ENCODE measurements at places on chromosomes 7 and 10.

DNA sequence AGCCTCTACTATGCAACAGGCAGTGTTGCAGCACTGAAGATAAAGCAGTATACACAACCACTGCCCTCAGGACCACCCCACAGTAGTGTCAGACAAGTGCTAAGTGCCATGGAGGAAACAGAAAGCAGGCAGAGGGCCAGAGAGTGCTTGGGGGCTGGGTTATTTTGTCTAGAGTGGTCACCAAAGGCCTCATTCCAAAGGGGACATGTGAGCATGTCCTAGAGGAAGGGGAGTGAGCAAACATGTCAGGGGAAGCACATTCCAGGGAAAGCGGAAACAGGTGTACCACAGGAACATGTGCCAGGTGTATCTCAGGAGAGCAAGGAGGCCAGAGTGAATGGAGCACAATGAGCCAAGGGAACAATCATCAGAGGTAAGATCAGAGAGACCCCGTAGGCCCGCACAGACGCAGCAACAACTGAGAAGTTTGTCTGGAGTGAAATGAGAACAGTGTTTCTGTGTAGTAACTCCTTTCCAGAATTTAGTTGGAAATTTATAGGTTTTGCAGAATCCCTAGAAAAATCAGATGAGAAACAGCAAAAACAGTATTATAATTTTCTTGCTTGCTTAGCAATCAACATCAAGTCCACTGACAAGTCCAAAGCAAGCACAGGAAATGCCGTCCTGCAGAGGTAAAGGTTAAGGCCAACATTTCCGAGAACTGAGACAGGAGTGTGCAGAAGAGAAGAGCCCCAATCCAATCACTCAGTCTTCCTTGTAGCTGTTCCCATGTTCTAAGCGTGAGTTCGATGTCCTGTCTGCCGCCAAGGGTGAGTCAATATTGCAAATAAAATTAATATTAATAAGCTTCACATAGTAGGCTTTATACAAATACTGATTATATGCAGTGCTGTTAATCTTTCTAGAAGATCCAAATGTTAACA is 67.3 kb downstream of the SGMS1 start:
- DNase-seq = no peak

GRCh38 chr7:12926206-12926605 is 238.8 kb downstream of the ARL4A start:
- DNase-seq = no peak

DNA sequence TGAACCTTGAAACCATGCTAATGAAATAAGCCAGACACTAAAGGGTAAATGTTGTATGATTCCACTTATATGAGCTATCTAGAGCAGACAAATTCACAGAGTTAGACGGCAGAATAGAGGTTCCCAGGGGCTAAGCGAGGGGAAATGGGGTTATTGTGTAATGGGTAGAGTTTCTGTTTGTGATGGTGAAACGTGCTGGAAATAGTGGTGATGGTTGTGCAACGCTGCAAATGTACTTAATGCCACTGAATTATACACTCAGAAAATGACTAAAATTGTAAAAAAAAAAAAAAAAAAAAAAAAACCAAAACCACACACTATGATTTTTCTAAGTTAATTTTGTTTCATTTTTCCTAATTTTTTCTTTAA is 30.0 kb downstream of the SFXN4 start:
- no peak for DNase-seq

- DNase-seq = no peak
Measured at GRCh38 chr7:155208681-155209477, 88.8 kb upstream of the INSIG1 start.

DNA sequence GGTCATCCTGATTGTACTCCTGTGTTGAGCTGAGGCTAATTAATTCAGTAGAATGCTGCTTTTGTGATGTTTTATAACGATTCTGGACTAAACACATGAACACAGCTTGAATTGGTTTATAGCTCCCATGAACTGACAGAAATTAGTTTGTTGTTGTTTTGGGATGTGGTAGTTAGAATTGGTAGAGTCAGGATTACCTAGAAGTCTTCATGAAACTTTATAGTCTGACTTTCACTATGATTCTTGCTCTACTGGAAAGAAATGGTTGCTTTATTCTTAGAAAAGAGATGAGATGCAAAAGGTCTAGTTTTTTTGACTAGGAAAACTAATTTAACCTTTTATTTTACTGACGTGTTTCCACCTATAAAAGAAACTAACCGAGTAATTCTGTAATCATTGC is 23.4 kb upstream of the TRUB1 start:
- DNase-seq = no peak

DNA sequence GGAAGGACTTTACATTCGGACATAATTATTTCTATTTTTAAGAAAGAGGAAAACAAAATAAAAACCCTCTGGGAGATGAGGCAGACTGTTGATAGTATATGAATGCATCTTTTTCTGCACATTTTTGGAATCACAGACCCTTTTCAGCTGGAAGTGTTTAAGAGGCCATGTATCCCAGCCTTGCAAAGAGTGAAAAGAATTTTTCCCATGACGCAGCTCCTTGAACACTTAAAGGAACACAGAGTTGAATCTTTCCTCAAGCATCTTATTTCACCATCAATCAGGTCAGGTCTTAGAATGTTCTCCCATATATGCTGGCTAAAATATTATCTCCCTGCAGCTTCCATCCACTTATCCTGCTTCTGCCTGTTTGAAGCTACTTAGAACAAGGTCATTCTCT is 45.9 kb upstream of the PAPSS2 start:
- no peak for DNase-seq

DNA sequence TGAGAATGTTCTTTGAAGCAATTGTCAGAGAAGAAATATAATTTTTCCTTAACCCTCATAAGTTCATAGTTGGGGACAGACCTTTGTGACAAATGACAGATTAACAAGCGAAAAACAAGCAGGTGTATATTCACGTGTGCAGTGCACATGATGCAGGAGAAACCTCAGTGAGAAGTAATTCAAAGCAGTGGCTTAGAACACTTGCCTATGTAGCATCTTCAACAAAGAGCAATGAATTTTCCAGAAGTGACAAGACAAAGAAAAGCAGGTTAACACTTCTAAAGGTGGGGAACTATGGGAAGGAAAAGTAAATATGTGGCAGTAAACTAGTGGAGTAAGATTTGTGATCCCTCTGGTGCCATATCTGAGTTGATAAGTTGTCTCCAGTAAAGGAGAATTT is 65.8 kb downstream of the MCU start:
- DNase-seq = no peak

DNA sequence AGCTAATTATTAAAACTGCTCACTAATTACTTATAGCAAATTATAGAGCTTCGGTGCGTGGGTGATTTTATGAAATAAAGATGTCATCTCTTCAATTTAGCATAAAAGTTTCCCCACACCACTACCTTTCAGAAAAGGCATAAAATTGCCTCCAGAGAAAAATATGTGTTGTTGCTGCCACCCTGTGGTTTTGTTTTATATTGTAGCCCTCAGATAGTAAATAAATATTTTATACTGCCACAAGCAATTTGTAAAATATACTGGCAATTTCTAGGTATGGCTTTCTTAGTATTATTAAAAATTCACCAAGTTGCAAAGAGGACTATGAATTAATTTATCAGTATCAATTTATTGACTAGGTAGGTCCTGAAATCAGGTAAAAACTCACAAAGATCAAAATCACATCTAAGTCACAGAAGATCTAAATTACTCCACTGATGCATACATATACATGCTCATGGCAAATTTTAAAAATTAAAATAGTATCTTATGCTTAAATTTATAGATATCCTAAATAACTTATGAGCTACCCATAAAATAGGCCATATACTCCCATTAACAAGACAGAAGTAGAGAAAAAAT is 26.5 kb downstream of the ASNS start:
- no peak for DNase-seq

GRCh38 chr7:145978769-145979168 is 137.8 kb upstream of the CNTNAP2 start:
- no peak for DNase-seq

GRCh38 chr7:151736403-151736909 is 140.5 kb downstream of the PRKAG2 start:
- DNase-seq = no peak

GRCh38 chr10:88624840-88625239 is 38.3 kb downstream of the LIPJ start:
- no peak for DNase-seq

GRCh38 chr10:119006451-119007210 is 22.9 kb upstream of the NANOS1 start:
- no peak for DNase-seq

DNA sequence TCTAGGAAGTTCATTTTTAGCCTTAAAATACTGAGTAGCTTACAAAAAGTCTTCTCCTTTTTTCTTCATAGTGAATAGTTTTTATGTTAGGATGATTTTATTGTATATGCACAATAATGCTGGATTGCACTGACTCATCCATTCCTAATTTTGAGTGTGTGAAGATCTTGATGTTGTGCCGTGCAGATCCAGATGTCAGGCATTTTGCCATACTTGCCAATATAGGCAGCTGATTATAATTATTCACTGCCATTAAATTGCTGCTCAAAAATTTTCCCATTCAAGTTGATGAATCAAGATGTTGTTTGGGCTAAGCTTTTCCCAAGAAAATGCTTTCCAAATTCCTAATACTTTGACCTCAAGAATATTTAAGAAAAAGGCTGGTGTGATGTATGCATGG is 218.3 kb downstream of the AHR start:
- no peak for DNase-seq

GRCh38 chr10:131830446-131831130 is 70.2 kb upstream of the PPP2R2D start:
- DNase-seq = no peak

DNA sequence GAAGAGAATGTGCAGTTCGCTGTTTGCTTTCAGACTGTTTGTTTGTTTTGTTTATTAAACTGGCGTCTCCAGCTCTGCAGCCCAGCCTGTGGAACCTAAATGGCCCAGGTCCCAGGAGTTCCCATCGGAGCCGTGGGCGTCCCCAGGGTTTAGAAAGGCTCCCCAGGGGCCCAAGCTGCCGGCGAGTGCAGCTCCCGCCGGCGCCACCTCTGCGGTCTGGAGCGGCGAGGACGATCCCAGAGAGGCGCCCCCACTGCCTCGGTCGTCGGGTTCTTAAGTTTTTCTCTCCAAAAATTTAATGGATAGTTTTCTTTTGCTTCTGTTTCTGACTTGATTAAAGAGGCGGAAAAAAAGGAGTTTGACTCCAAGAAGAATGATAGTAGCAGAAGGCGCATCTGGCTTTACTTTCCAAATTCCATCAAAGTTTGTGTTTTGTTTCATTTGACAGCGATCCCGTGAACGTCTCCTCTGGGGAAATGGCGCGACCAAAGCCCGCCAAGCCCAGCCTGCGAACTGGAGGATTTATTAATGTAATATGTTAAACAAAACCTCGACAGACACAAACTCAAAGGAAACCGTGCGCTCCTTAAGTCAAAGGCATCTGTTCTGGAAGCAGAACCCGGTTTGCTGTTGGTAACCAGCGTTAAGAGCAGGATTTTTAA is 718 bp upstream of the FZD1 start:
- DNase-seq = no peak

DNA sequence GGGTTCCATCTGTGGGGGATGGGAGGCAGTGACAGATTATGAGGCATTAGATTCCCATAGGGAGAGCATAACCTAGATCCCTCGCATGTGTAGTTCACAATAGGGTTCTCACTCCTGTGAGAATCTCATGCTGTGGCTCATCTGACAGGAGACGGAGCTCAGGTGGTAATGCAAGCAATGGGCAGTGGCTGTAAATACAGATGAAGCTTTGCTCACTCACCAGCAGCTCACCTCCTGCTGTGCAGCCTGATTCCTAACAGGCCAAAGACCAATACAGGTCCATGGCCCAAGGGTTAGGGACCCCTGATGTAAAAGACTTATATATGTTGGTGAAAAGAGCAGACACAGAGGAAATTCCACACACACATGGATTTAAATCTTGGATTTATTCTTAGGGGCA is 370.2 kb downstream of the NRG3 start:
- DNase-seq = no peak

DNA sequence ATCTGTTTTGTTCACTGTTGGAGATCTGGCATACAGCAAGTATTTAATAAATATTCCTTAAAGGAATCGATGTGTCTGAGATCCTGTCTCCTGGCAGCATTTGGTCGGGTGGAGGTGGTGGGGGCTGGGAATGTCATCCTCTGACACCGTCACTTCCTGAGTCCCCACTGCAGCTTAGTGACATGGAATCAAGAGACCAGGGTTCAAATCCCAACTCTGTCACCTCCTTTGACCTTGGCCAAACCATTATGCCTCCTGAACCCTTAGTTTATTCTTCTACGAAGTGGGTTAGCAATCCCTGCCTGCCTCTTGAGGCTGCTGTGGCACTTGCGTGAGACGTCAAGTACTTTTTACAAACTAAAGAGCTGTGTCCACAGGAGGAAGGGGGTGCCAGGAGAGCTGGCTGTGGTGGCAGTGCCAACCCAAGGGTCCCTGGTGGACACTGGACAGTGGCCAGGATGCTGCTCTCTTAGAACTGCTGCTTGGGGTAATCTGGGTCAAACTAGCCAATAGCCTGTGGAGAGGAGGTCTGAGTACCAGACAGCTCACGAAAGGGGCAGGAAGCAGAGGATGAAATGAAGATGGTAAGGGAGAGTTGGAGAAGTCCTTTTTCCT is 8.0 kb upstream of the ZMIZ1 start:
- no peak for DNase-seq

GRCh38 chr7:109950821-109951564 is 1139.9 kb upstream of the LRRN3 start:
- DNase-seq = no peak

DNA sequence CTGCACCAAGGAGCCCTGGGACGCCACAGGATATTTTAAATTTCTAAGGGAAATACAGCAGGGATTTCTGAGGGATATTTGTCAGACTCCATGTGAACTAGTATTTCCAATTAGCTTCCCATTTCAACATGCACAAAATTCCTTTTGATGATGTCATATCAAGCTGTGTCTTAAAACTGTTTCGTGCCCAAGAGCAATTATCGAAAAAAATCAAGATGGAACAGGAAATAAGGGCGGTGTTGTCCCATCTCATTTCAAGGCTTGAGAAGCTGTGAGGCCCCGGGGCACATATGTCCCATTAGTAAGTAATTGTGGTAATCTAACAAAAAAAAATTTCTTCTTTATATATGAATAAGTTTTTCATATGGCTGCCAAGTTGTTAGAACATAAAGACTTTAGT is 47.4 kb downstream of the PPP1R17 start:
- no peak for DNase-seq

DNA sequence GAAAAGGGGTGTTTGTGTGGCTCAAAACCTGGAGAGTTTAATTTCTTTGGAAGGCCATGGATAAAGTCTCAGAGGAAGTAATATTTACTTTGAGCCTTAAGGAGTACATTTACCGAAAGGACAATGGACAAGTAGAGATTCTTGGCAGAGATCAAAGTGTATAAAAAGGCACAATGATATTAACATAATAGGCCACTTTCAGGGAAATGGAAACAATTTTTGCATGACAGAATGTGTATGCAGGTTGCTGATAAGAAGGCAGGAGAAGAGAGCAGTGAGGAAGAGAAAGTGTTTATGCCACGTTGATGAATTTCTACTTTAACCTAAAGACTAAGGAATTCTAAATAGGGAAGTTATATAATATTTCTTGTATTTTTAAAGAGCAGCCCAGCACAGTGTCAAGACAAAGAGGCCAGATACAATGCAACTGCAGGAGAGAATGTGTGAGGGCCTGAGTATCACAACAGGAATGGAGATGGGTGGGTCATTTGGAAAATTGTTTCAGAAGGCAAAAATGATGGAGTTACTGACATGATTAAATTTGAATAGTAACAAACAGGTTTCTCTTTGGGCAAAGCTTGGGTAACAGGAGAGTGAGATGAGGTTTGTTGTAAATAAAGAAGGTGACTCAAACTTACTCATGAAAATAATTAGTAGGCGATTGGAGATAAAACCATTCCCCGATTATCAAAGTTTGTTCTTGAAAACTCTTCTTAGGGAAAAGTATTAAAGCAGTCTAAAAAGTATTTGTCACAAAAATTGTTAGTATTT is 84.1 kb downstream of the THSD7A start:
- DNase-seq = no peak

- no peak for DNase-seq
Measured at GRCh38 chr7:74489997-74490945, 36.6 kb downstream of the GTF2IRD1 start.

Measured in activated naive CD4-positive, alpha-beta T cell treated with anti-CD3 and anti-CD28 coated beads, Interleukin-2, amount 50 U/mL, for 16 hours (primary cell).